HCT116 (cell line): ENCODE measurements at places on chromosomes 7 and 10.
A peak's percentile ranks its signal among the peaks of the same experiment; 100 is the strongest.

DNA sequence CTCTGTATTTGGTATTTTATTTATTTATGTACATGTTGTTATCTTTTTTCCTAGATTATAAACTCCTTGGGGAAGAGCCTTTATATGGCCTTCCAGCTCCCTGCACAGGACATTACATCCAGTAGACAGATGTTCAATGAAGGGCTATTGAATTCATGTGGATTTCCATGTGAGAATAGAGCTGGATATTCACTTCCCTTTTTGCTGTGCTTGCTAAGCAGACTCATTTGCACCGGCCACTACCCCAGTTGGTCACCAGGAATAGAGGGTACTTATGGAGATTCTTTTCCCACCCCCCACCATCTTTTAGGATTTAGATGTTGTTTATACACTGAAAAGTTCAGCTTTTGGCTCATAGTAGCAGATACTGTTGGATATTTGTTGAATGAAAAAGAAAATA lies 374.1 kb downstream of the NRG3 start:
- H3K27ac ChIP-seq: no peak overlapping the region
- no peak for DNase-seq
- H3K36me3 ChIP-seq: no peaks in the 10 kb centered on the region

DNA sequence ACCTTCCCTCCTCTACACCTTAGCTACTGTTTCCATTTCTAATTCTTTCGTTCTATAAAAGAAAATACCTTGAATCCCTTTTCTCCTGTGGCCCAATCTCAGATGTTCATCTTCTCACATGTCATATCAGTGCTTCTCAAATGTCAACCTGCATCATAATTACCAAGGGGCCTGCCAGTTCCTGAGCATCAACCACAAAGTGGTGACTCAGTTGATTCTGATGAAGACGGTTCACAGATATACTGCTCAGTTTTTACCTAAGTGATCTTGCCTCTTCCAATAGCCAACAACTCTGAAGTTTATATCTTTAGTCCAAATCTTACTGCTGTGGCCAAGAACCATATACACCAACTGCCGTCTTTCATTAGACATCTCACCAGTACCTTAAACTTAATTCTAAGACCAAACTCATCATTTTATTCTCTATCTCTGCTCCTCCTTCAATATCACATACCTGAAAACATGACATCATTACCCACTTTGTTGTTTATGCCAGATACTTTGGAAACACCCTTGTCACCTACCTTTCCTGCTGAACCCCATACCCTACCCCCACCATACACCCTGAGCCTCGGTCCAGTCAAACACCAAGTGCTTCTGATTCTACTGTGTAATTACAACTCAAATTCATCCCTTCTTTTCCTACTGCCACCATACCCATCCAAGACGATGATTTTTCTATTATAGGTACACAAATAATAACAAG lies 115.5 kb downstream of the LMBR1 start:
- no peak for DNase-seq
- no peaks in the 10 kb centered on the region for H3K27me3 ChIP-seq
- no peaks in the 10 kb centered on the region for H3K36me3 ChIP-seq
- no peaks in the 10 kb centered on the region for H3K4me1 ChIP-seq

DNA sequence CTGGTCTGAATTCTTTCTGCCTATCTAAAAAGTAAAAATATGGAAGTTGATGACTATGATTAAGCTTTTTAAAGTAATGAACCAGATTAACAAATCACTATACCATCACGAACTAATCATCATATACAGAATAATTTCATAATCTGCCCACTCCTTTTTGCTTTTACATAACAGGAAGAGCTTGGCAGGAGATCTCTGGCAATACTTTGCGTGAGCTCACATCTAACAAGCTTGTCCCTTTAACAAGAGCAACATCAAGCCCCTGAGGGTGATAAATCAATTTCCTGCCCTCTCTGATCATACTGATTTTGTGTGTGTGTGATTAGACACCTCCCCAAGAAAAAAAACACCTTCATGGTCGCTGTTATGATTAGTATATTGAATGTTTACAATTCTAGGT lies 143.5 kb upstream of the ASAH2 start:
- H3K4me1 ChIP-seq: peaks cover 36% of the 10 kb centered on the region
- no peak overlapping the region for H3K27ac ChIP-seq
- H3K27me3 ChIP-seq: no peaks in the 10 kb centered on the region
- H3K4me3 ChIP-seq: no peak overlapping the region
- no peaks in the 10 kb centered on the region for H3K36me3 ChIP-seq
- DNase-seq: no peak

DNA sequence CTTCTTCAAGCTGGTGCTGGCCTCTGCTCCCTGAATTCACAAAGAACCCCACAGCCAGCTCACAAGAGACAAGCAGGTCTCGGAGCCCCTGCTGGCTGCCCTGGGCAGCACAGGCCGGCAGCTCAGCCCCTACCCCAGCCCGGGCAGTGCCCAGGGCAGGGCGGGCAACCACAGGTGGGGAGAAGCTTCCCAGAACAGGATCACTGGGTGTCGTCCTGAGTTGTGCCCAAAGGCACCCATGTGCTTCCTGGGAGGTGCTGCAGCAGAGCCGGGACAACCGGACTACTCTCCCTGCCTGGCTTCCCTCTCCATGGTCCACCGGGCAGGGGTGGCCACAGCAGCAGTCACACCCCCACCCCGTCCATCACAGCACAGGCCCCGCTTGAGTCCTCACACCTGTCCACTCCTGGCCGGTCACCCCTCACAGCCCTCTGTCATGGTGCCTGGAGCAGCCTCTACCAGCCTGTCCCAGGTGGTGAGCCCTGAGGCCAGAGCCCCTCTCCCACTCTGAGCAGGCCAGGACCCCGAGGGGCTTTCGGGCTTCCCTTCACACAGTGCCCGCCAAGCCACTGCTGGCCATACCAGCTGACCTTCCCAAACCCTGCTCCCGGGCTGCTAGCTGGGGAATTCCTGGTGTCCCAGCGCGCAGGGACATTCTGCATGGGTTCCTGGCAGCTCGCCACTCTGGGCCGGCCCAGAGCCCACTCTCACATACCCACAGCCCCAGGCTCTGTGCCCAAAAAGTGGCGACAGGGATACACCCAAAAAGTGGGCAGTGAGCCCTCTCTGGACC lies 3.1 kb downstream of the RASGEF1A start:
- H3K36me3 ChIP-seq: no peaks in the 10 kb centered on the region
- no peaks in the 10 kb centered on the region for H3K4me1 ChIP-seq
- DNase-seq: no peak
- H3K4me3 ChIP-seq: no peak overlapping the region
- H3K27ac ChIP-seq: no peak overlapping the region

DNA sequence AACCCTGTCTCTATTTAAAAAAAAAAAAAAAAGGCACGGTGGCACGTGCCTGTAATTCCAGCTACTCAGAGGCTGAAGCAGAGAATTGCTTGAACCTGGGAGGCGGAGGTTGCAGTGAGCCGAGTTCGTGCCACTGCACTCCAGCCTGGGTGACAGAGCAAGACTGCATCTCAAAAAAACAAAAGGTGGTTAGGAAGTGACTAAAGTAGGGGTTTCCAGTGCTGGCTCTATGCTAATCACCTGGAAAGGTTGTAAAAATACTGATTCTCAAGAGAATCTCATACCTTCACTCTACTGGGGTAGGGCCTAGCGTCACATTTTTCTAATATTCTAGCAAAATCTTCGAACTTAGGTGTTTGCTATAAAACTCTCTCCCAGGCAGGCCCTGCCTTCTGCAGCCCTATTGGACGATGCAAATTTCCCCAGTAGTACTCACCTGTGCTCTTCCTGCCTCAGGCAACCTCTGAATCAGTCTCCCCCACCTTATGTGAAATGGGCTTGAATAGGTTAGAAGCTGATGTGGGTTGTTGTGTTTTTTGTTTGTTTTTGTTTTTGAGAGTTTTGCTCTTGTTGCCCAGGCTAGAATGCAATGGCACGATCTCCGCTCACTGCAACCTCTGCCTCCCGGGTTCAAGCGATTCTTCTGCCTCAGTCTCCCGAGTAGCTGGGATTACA lies 3.5 kb downstream of the ZP3 start:
- no peak for DNase-seq
- no peaks in the 10 kb centered on the region for H3K36me3 ChIP-seq
- H3K4me1 ChIP-seq: peaks cover 27% of the 10 kb centered on the region
- H3K27me3 ChIP-seq: no peaks in the 10 kb centered on the region
- H3K27ac ChIP-seq: no peak overlapping the region
- no peak overlapping the region for H3K4me3 ChIP-seq

DNA sequence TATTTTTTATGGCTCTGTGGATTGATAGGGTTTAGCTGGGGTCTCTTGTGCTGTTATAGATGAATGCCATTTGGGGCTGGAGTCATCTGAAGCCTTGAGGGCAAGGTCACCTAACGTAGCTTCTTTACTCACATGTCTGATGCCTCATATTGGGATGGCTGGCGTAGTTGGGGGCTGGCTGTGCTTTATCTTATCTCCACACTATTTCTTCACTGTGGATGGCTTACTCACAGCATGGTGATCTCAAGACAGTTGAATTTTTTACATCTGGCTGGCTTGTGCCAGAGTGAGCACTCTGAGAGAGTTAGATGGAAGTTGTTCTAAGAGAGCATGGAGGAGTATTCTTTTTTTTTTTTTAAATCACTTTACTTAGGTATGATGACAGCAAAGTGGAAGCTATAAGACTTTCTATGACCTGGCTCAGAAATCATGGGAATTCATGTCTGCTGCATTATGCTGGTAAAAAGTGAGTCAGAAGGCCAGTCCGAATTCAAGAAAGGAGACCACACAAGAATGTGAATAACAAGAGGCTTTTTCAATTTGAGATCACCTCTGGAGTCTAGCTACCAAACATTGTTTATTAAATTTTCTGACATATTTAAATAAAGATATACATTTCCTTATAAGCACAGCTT lies 252.4 kb upstream of the TPK1 start:
- no peaks in the 10 kb centered on the region for H3K36me3 ChIP-seq
- no peak overlapping the region for H3K27ac ChIP-seq
- H3K27me3 ChIP-seq: no peaks in the 10 kb centered on the region
- no peak overlapping the region for H3K4me3 ChIP-seq
- no peak for DNase-seq

DNA sequence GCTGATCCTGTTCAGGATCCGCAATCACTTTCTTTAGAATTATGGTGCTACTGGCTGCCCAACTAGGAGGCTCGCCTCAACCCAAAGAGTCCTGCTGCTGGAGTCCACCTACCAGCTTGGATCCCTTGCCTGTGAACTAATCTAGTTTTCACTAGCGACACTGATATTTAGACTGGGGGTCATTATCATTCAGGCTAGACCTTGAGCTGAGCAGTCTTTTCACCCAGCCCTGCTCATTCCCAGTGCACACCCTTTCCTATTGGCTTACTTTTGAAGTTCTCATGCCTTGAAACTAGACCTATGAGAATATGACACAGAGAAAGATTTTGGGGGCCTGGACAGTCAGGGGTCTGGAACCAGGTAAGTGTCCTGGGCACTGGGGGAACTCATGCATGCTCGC lies 107.9 kb downstream of the TMEM178B start:
- H3K4me1 ChIP-seq: no peaks in the 10 kb centered on the region
- peaks cover 26% of the 10 kb centered on the region for H3K27me3 ChIP-seq
- H3K27ac ChIP-seq: no peak overlapping the region
- DNase-seq: no peak
- no peak overlapping the region for H3K4me3 ChIP-seq
- H3K36me3 ChIP-seq: no peaks in the 10 kb centered on the region

DNA sequence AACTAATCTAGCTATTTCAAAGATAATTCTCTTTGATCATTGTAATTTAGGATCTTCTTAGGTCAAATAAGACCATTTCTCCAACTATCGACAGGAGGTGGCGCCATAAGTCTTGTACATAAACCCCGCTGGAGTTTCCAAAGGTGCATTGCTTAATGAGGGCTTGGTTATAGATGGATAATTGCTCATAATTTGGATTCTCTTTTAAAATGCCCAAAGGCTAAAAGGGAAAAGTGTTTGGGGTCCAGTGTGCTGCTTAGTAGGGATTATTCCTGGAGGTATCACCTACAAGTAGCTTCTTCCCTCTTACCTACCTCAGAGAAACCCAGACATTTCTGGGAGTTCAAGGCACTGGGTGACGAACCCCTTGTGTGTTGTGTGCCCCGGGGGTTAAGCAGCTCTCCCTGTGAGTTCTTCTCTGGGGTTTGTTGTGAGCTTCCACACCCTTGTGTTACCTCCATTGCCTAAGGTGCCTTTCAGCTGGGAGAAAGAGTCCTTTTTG lies 75.2 kb downstream of the PAXIP1 start:
- H3K27ac ChIP-seq: no peak overlapping the region
- DNase-seq: peak; percentile 87
- H3K36me3 ChIP-seq: no peaks in the 10 kb centered on the region
- peak overlapping the region; percentile 62 for H3K4me3 ChIP-seq
